ENCODE measurements at places on chromosomes 6 and 20.
A peak's percentile ranks its signal among the peaks of the same experiment; 100 is the strongest.

DNA sequence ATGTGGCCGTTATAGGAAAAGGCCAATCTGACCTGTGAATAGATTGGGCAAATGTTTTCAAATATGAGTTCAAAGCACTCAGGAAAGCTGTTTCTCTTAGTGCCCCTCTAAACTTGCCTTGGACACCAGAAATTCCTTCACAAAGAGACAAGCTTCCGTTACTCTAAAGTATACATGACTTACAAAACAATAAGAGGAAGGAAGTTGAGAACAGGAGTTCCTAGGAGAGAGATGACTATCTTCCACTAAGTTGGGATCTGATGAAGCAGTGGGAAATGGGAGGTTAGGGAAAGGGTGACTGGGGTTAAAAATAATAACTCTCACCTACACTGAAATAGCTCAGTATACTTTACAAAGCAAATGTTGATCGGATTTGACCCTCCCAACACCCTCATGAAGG lies 50.0 kb downstream of the ISM1 start:
- DNase-seq: no peak

DNA sequence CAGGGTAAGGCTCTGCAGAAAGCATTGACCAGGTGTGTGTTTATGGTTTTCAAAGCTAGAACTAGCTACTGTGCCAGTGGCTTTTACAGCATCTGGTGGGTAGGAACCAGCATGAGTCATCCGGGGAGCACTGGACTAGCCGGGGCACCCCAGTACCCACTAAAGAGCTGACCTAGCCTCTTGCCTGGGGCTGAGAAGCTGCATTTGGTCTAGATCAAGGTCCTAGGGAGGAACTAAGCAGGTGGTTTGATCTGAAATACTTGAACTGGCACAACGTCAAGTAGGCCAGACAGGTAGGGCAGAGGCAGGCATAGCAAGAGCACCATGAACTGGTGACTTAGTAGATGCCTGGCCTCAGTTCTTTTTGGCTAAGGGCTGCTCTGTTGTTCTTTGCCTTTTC lies 109.8 kb upstream of the PTPRK start:
- no peak for DNase-seq

DNA sequence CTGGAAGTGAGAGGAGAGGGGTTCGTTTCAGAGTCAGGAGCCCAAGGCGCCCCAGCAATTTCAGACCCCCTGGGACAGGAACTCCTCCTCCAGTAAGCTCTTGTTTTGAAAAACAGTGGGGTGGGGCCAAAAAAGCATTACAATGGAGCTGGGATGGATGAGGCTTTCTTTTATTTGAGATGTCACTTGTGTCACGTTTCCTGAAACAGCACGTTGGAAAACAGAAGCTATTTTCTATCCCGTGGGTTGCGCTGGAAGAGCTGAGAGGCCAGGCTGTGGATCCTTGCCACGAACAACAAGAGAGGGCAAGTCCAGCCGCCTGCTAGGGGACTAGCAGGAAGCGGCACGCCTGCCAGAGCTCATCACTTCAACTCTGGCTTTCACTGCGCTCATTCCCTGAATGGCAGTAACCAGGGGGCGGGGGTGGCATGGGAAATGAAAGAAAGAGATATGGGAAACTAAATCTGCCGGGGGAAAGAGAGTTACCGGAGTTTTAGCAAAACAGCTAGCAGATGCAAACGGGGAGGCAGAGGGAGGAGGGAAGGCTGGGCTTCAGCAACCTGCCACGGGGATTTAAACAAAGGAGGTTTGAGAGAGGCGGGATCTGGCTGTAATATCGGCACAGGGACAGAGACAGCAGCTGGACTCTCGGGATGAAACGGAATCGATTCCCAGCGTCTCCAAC lies 34.6 kb downstream of the GCNT2 start:
- DNase-seq: no peak

DNA sequence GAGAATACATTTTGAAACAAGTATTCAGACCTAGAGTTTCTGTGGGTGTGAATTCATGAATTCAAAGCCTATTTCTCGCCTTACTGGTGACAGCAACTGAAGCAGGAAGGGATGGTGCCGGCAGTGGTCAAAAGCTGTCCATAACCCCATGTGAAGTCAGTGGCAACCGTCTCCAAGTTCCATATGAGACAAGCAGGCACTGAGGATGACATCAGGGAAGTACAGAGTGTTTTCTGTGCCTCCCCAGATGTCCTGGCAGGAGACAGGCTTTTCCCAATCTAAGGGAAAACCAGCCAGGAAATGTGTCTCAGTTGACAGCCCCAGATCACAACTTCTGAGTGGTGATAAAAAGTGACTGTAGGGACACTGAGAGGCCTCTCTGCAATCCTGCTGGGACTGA lies 66.6 kb downstream of the HIVEP2 start:
- DNase-seq: no peak

DNA sequence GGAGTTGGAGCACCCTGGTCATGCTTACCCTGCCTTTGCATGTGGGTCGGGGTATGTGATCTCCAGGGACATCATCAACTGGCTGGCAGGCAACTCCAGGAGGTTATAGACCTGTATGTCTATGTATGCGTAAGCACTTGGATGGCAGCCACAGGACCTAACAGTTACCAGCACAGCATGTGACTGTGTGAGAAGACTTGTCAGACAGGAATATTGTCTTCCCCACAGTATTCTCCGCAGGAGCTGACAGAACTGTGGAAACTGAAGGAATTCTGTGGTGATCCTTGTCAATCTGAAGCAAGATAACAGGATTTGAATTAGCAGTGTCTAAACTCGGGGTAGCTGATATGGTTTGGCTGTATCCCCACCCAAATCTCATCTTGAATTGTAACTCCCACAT lies 59.2 kb downstream of the TMEM244 start:
- DNase-seq: no peak

DNA sequence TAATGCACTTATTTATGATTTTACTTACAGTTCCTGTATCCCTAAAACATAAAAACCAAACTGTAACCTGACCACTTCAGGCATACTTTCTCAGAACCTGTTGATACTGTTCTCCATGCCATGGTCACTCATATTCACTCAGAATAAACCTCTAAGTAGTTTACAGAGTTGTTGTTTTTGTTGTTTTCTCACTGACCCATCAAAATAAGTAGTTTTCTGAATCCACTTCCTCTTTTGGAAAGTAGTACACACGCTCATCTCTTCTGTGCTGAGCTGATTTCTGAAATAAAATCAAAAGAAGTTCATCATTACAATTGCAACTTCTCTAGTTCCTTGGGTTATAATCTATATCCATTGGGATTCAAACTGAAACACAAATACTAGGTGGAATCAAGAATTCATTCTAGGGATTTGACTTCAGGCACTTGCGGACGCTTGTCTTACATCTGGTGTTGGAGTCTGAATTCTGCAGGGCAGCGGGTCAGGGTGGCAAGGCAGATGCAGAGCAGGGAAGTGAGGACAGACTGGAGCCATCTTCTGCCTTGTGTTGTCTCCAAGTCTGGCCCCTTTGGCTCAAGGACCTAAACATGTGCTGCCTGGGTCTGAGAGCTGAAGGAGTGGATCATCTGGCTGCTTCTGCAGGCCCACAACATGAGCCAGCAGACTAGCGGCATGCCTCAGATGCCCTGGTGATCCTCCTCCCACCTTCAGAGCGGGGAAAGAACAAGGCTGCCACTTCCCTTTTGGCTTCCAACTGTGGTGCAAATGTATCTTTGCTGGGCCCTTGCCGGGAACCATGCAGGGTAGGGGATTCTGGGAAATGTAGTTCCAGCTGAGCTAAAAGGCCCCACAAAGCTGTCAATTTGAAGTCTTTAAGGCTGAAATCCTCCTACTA lies 167.9 kb upstream of the MYLIP start:
- DNase-seq: no peak

GRCh38 chr6:33417128-33417902 lies 592 bp downstream of the CUTA start:
- peak; percentile 76 for DNase-seq

DNA sequence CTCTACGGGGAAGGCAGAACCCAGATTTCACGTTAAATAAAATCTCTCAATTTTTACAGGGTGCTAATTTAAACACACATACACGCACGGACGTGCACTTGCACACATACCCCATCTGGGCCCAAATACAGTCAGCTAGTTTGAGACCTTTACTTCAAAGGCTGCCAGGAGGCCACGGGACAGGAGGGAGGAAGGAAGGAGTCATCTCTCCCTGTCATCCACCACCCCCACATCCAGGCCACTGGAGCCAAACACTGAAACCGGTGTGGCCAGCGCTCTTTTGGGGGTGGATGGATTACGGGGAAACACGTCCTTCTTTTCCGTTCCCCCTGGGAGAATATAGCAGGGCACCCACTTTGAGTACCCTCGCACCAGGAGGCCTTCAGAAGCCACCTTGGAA lies 60.1 kb downstream of the ZNF831 start:
- no peak for DNase-seq

GRCh38 chr6:75170691-75171560 lies 34.9 kb downstream of the COL12A1 start:
- no peak for DNase-seq

- DNase-seq: no peak
Observed at GRCh38 chr6:130975325-130975724, 87.7 kb downstream of the EPB41L2 start.

DNA sequence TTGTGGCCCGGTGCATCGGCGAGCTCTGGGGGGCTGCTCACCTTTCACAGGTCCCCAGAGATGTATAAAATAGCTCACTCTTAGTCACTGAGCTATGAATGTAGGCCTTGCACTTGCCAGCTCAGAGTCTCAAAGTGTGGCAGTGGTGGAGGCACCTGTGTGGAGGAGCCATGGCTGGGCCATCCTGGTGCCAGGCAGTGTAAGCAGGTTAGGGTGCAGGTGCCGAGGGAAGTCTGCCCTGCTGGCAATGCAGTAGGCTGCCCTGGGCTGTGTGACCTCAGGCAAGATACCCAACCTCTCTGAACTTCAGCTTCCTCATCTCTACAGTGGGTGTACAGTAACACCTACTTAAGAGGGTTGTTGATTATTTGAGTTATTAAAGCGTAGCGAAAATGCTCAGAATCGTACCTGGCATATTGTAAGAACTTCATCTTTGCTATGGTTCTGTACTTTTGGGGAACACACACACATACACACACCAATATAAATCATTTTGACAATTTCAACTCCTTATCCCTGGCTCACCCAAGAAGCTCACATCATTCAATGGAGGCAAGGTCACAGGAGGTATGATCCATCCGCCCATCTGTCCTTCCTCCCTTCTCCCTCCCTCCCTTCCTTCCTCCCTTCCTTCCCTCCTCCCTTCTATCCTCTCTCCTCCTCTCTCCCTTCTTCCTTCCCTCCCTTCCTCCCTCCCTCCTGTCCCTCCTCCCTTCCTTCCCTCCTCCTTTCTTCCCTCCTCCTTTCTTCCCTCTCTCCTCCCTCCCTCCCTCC lies 66.8 kb upstream of the STX16 start:
- DNase-seq: no peak

DNA sequence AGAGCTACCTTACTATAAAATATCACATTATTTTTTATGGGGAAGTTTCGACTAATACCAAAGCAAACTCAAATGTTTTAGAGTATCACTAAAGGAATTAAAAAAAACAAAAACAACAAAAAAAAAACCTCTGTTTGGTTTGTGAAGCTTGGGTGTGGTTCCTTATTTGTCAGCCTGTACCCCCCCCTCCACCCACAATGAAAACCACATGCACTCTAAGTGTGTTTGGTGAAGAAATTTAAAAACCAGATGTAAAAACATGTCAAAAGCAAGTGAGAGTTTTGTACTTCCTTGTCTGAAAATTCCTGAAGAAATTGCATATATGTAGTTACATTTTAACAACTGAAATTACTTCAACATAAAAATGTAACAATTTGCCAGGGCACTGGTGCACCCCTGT lies 3.1 kb downstream of the STK38 start:
- DNase-seq: no peak

- DNase-seq: no peak
Observed at GRCh38 chr6:36353411-36353915, 16.8 kb upstream of the BNIP5 start.

DNA sequence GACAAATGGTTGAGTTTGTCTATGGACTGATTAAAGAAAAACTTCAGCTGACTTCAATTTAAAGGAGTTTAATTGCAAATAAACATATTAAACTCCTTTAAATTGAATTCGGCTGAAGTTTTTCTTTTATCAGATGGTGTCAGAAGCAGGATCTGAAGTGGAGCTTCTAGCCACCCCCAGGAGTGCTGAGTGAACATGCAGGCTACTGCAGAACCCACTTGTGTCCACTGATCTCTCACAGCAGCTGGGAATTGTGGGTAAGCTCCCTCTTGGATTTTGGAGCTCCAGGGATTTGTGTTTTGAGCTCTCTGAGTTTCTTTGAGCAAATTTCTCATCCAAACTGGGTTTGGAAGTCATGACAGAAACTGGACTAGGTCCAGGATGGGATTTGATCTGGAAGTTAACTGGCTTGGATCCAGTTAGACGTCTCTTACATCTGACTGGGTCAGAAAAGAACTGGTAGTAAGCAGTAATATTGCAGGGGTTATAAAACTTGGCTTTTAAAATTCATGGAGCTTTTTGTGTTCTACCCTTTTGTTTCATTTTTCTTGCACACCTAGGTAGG lies 95.8 kb upstream of the UST start:
- DNase-seq: no peak
